SK-N-DZ (cell line): ENCODE measurements at places on chromosomes 3 and 15.

- DNase-seq: no peak
Observed at GRCh38 chr3:148873977-148874376, 8.9 kb downstream of the CPA3 start.

- no peak for DNase-seq
Observed at GRCh38 chr3:144957398-144958101, 985.9 kb downstream of the DIPK2A start.

DNA sequence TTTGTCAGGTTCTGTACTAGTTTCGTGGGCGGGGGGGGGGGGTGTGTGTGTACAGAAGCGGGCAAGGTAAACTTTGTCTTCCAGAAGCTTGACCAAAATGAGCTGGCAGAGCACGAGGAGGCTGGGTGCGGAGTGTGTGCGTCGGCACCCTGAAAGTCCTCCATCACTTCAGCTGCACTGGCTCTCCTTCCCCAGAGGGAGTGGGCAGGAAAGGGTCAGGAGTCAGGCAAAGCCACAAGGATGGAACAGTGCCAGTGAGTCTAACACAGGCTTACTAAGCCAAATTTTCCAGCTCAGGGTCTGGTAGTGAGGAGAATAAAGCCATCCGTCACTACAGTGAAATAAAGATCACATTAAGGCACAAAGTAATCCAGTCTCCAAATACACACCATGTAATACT is 11.9 kb upstream of the SH3GL3 start:
- DNase-seq: no peak

GRCh38 chr3:70550723-70551319 is 238.4 kb upstream of the MDFIC2 start:
- DNase-seq: peak; percentile 2

DNA sequence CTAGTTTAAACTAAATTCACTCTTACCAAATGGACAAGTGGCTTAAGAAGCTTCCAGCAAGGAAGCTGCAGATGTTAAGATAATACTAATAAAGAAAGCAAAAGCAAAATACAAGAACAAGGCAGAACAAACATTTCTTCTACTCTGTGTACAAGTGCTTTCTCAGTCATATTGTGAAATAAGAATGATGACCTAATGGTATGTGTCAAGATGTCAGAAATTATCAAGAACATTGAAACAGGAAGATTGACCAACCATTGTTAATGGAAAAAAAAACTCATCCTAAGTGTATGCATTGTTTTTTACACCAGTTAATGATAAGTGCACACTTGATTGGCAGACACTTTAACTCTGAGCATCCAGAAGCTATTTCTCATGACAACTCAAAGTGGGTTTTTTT is 65.4 kb upstream of the P2RY1 start:
- DNase-seq: no peak

DNA sequence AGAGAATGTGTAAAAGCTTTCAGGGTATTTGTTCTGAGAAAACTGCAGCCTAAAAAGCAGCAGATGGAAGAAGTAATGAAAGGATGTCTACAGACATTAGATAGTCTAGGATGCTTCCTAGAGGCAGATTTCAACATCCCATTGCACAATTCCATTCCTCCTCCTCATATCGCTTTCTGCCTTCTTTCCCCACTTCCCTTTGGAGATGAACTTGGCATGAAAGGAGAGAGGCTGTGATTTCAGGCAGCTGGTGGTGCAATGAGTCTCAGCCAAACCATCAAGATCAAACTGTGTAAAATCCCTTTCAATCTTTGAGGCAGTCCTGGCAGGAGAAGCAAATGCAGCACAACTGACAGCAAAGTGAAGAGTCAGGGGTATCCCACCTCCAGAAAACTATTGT is 438.7 kb upstream of the KCNMB2 start:
- no peak for DNase-seq

- DNase-seq: no peak
Observed at GRCh38 chr3:98778383-98778782, 15.2 kb downstream of the ST3GAL6 start.

DNA sequence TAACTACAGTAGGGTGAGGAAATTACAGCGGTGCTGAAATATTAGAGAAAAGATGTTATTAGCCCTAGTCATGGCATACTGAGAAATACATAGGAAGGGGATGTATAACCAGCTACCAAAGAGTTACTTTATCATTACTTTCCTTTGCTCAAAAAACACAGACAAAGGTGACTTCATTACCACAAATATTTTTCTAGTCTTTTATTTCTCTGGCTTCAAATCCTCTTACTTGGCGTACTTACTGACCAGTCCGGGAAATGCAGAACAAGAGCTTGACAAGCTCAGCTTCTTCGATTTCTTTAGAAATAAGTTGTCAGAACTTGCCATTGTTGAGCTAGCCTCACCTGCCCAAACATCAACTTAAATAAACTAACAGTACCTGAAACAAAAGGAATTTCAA is 142.1 kb upstream of the TMCO5A start:
- DNase-seq: no peak

DNA sequence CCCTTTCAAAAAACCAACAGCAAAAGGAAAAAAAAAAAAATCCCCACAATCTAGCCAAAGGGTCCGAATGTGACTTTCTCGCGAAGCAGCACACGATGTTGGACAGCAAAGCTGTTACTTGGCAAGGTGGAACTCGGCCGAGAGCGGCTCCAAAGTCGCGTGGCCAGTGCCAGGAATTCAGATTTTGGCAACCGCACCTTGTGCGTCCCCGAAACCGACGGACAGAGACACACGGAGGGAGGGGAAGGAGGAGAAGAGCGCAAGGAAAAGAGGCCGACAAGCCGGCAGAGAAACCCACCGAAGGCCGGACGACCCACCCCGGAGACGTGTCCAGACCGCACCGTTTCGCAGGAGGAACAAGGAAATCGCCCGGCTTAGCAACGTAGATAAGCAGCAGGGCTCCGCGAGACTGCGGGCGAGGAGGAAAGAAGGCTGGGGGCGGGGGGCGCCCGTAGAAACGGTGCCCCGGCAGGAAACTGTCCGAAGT is 517.3 kb downstream of the MECOM start:
- DNase-seq: peak; percentile 34

DNA sequence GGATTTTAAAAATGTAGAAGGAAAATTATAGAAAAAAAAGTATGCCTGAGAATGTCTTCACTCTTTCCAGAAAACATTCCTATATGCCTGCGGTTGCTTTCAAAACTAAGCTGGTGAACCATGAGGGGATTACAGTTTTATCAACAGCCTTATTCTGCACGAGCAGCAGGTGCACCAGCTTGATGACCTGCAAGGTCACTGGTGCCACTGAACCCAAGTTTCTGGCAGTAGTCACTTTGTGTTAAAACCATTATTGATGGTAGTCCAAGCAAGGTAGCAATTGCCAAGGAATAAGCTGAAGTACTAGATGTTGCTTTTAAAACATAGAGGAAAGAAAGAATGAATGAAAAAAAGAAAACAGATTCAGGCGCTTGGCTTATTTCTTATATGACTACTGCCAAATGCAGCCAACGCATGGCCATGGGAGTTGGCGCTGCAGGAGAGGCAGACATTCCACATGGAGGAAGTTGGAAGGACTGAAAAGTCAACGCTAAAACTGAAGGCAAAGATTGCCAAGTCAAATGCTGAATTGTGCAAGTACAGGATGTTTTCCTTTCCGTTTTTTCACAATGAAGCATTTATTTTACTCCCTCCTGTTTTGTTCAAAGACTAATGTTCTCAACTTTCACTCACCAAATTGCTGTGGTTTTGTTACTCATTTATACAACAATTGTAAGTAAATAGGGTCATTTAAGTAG is 601.4 kb downstream of the CADM2 start:
- no peak for DNase-seq

DNA sequence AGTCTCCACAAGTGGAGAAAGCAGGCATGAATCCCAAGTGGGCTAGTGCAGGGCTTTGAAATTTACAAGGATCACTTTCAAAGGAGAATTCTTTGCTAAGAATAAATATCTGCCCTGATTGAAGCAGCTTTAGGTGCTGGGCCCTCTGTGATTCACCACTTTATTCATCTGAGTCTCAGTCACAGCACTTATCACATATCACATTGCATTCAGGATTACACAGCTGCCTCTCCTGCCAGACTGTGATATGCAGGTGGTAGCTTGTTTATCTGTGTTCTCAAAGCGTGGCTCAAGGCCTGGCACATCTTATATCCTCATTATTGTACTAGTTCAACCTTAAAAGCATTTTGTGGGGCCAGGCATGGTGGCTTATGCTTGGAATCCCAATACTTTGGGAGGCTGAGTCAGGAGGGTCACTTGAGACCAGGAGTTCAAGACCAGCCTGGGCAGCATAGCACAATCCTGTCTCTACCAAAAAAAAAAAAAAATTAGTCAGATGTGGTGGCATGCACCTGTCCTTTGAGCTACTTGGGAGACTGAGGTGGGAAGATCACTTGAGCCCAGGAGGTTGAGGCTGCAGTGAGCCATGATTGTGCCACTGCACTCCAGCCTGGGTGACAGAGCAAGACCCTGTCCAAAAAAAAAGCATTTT is 156.9 kb upstream of the EIF1B start:
- no peak for DNase-seq

DNA sequence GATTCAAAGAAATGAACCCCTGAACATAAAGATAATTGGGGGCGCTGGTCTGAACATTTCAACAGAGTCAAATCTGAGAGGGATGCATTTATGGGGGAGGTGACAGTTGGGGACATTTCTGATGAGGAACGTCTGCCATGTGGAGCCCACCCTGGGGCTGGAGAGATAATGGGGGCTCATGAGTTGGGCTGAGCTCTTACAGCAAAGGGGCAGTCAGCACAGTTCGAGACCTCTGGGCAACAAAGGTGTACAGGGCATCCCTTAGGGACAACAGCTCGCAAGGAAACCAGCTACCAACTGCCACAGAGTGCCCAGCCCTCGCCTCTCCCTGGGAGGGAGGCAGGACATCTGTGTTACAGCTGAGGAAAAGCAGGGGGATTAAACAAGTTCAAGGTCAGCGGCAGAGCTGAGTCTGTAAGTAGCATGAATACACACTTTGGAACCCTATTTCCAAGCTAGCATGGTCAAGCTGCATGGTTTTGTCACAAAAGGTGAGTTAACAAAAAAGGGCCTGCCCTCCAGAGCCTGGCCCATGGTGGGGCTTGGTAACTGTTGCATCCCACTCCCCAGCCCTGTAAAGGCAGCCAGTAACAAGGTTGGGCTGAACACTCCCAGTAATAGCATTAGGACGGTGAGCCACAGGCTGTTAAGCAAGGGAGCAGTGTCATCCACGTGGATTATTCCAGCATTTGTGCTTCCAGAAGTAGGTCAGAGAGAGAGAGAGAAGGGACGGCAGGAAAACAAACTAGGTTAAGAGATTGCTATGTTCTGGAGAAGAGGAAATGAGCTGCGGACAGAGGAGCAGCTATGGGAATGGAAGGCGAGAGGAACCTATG is 4.3 kb downstream of the GNB5 start:
- DNase-seq: peak; percentile 70

- DNase-seq: no peak
Observed at GRCh38 chr3:35144011-35144410, 495.3 kb upstream of the ARPP21 start.

DNA sequence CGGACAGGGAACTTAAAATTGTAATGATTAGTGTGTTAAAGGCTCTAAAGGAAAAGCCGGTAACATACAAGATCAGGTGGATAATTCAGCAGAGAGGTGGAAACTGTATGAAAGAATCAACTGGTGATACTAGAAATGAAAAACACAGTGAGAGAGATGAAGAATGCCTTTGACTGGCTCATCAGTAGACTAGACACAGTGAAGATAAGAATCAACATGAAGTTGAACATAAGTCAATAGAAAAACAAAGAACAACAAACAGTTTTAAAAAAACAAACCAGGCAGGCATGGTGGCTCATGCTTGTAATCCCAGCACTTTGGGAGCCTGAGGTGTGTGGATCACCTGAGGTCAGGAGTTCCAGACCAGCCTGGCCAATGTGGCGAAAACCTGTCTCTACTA is 82.1 kb downstream of the KLF13 start:
- DNase-seq: no peak

DNA sequence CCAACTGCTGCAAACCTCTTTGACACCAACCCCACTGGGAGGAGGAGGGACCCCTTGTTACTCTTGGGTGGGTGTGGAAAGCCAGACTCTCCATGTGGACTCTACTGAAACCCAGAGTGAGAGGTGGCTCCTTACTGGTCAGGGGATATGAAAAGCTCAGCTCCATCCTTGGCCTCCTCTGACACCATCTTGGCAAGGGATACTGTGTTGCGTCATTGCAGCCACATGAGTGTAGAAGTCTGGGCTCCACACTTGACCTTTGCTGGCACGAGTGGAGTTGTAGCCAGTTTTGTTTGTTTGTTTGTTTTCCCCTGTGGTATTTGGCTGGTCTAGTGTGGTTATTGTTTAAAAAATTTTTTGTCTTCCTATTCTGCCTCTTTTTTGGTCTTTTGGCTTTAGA is 289.1 kb downstream of the GAP43 start:
- DNase-seq: no peak

DNA sequence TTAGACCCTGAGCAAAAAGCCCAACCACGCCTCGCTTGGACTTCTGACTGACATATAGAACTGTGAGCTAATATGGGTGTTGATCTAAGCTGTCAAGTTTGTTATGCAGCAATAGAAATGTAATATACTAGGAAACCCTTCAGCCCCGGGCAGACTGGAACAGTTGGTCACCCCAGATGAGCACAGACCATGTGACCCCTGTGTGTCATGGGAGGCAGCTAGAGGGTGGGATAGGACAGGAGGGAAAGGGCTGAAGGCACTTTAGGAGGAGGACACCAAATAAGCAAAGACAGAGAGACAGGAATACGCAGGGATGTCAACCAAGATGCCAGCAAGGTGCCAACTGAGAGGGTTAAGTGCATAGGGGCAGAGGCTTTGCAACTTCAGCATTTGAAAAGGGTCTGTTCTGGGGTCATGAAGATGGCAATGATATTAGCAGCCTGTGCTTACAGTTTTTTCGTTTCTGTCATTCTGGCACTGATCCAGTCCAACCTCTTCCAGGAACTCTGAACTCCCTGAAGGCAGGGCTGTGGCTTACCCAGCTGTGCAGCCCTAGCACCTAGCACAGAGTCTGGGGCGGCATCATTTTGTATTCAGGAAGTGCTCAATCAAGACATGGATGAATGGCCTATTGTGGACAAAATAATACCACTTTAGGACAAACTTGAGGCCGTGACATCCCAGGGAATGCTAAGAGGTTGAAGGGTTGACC is 51.4 kb downstream of the HES1 start:
- DNase-seq: no peak

- no peak for DNase-seq
Observed at GRCh38 chr3:127320529-127321121, 32.8 kb upstream of the PRR20G start.
